Stimulated activated CD8-positive, alpha-beta memory T cell treated with anti-CD3 and anti-CD28 coated beads, Interleukin-4, amount 100 ng/mL, for 4 hours (primary cell): ENCODE measurements at places on chromosomes 3 and 15.

GRCh38 chr3:153595186-153595815 lies 433.3 kb downstream of the RAP2B start:
- DNase-seq, result no peak

DNA sequence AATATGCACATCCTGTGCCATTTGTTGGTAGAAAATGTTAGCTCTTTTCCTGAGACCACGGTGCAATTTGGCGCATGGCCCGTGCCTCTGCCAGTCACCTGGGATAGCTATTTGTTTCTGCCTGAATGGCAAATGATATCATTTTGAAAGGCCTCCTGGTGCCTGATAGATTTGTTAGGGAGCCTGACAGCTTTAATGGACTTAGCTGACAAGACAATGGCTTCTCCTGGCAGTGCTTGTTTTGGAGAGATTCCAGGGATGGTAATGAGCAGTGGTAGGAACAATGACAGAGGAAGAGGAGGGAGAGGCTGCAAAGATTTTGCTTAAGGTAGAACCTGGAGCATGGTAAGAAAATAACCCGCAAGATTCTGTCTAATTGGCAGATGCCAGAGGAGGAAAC lies 268.5 kb downstream of the CLSTN2 start:
- DNase-seq, result no peak

- DNase-seq, result no peak
Observed at GRCh38 chr3:191236646-191237045, 37.6 kb downstream of the OSTN start.

GRCh38 chr3:72144773-72145505 lies 360.0 kb upstream of the PROK2 start:
- no peak for DNase-seq

DNA sequence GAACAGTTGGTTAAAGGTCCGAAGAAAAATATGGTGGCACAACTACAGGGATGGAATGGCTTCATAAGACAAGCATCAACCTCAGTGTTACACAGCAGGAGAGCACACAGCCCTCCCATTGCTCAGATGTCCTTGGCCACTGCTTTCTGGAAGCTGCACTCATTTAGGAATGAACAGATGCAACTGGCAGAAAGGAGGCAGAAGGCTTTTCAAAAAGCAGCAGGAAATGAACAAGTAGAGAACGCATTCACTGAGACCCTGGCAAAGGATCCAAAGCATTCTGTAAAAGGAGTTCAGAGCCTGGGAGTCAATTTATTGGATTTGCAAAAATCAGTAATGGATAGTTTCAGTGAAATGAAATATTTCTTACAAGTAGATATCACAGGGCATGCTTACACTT lies 101.1 kb downstream of the PDZRN3 start:
- no peak for DNase-seq

DNA sequence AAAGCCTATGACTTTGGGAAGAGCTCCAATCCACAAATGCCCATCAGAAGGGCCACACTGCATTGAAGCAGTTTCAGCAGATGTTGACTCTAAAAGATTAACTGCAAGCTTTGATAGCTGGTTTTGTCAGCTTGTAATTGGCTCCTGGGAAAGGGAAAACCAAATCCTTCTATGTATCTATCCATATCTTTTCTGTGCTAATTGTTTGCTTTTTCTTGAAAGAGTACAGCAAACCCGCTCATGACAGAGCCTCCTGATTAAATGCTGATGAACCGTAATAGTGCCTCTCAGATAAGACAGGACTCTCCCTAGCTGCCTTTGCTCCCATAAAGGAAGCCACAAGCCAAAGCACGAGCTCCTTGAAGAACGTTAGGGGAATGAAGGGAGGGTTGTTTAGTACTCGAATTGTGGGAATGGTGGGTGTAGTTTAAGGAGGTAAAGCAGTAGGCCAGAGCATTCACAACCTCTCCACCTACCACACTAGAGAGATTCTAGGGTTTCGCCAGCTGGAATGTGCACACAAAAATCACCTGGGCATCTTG lies 33.6 kb upstream of the LRIG1 start:
- no peak for DNase-seq

DNA sequence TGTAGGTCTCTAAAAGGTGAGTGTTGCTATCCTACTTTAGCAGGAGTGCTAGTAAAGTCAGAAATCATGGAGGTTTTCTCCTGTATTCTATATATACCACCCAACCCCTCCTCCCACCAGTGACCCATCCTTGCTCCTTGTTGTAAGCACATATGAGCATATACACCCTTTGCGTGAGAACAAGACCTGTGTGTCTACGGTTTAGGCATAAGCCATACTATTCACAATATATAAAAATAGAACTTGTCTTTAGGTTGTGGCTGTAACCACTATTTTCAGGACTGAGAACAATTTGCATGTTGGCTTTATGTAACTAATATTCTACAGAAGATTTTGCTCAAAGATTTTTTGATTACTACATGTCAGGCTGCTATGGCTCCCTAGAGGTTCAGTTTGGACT lies 59.1 kb upstream of the TOP2B start:
- DNase-seq, result no peak
